Frontal cortex (tissue), 4 donors: ENCODE measurements at places on chromosomes 6 and 20.

GRCh38 chr20:64173116-64173515, 8.9 kb downstream of the MYT1 start:
- no peak for DNase-seq

- no peak for DNase-seq
Measured at GRCh38 chr20:7004801-7005200, 237.3 kb downstream of the BMP2 start.

- DNase-seq, result no peak
Measured at GRCh38 chr20:10861619-10862018, 187.8 kb upstream of the JAG1 start.

DNA sequence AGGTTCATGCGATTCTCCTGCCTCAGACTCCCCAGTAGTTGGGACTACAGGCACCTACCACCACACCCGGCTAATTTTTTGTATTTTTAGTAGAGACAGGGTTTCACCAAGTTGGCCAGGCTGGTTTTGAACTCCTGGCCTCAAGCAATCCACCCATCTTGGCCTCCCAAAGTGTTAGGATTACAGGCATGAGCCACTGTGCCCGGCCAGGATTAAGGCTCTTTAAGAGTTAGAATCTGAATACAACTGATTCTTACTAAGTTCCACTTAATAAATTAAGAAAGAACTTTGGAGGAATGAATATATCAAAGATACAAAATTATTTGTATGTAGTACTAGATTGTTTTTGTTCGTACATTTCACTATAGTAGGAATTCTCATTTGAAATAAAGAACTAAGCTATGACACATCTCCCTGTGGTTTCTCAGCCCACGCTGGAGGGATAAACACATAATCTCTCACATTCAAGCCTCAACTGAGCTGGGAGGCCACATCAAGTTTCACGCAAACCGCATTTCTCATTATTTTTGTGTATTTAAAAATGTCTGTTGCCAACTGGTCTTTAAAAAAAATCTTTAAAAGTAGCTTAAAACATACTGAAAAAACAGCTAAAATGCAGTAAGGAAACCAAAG, 34.2 kb downstream of the DTNBP1 start:
- DNase-seq, result no peak

GRCh38 chr6:32922083-32922482, 18.7 kb downstream of the HLA-DMB start:
- no peak for DNase-seq

- no peak for DNase-seq
Measured at GRCh38 chr6:148999929-149000468, 253.2 kb downstream of the UST start.

DNA sequence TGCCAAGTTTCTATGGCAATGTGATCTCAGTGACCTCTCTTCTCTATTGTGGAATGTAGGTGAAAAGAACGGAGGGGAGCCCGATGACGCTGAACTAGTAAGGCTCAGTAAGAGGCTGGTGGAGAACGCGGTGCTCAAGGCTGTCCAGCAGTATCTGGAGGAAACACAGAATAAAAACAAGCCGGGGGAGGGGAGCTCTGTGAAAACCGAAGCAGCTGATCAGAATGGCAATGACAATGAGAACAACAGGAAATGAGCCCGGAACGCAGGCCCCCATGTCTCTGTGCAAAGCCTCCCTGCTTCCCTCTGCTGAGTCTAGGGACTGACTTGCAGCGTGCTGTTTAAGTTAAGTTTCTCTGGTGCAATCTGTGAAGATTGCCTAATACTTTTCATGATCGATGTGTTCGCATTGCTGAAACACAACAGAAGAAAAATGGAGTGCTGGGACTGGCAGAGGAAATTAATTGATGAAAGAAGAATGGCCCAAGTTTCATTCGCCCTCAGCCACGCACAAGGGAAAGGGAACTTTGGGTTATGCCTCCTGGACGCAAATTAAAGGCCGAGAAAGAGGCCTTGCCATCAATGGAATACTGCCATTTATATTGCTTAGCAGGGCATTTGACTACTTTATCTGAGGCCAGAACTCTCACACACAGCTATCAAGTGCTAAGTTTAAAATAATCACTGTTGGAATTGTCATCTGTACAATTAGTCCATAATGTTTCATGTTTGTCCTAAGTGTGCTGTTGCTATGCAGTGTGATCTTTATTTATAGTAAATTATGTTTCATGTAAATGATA, 146.4 kb downstream of the AKAP7 start:
- no peak for DNase-seq

- no peak for DNase-seq
Measured at GRCh38 chr20:44137266-44137801, 49.7 kb downstream of the JPH2 start.

DNA sequence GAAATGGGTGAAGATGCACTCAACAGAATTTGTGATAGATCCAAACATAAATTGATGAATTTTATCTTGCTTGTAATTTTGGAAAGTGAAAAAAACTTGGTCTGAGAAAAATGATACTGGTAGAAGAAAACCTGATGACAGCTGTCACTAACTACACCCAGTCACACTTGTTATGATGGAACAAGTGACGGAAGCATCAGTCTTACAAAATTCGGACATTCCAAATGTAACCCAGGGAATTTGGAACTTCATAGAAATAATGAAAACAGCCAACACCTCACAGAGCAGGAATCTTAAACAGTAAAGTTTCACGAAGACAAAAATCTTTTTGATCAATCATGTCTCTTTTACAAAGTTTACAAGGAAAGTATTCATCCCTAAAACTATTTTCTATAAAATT, 123.9 kb downstream of the RIN2 start:
- no peak for DNase-seq

DNA sequence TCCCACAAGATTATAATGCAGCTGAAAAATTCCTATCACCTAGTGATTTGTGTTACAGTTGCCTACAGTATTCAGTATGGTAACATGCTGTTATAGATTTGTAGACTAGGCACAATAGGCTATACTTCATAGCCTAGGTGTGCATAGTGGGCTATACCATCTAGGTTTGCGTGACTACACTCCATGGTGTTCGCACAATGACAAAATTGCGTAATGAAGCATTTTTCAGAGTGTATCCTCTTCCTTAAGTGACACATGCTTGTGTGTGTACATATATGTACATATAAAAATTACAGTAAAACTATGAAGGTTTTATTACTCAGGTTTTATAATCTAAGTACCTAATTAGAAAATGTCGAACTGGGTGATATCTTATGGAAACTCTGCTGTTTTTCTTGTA, 133.0 kb downstream of the FARS2 start:
- DNase-seq, result no peak

DNA sequence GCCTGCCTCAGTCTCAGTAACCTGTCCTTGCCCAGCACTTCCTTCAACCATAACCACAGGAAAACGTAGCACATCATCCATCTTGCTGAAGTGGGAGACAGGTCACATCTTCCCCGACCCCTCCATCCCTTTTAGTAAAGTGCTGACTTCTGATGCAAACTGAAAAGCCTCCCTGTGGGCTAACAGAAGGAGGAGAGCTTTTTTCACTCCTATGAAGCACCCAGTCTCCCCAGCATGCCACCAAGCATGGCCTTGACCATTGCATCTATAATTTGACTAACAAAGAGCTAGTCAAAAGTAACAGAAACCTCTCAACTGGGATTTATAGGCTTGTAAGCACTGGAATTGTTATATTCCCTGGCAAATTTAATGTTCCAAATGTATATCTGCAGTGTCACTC, 288.9 kb upstream of the IRAK1BP1 start:
- DNase-seq, result no peak

DNA sequence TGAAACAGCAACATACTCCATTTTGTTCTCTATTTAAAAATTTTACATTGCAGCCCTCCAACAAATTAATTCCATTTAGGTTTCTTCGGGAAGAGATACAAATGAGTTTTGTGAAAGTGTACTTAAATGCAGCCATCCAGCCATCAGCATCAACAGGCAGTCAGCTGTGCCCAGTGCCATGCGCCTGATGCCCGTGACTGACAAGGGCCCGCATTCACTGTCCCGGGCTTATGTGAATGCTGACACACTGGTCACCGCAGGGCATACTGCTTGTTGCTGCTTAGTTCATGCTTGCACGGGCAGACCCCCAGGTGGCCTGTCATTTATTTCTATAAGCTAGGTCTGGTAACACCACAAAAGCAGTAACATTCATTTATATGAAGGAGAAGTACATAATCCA, 224.9 kb upstream of the QKI start:
- no peak for DNase-seq

DNA sequence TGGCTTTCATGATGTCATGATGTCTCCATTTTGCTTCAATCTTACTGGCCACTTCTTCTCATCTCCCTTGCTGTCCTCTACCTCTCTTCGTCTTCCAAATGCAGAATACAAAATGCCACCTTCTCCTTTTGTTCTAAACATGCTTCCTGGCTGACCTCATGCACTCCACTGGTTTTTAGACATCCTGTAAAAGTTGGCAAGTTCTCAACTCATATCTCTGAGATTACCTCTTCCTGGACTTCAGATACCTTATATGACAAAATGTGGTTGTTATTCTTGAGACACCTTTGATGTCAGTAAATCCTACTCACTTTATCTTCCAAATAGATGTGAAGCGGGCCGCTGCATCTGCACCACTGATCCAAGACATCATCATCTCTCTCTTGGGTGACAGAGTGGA, 212.7 kb upstream of the FOXA2 start:
- no peak for DNase-seq

- DNase-seq, result no peak
Measured at GRCh38 chr6:167079853-167080297, 43.0 kb upstream of the CCR6 start.

DNA sequence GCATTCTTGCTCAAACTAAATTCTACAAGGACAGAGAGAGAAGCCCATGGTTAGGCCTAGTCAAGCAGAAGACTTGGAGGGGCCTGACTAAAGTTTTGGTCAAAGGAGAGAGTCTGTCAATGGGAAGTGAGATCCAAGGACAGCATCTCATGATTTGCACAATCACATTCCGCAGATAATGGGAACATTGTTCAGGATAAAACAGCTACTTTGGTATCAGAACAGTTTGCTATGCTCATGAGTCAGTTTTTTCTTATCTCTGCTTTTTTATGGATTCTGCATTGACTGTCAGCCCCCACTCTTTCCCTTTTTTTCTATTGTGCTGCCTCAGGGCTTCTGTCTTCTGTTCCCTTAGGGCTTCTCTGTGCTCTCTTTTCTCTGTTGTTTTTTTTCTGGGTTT, 28.6 kb downstream of the AKAP7 start:
- DNase-seq, result no peak

GRCh38 chr6:43243664-43244321, 512 bp downstream of the TTBK1 start:
- DNase-seq, result peak; percentile 56

GRCh38 chr6:1801401-1801800, 191.7 kb downstream of the FOXC1 start:
- DNase-seq, result no peak

GRCh38 chr6:25301362-25301761, 22.2 kb downstream of the CARMIL1 start:
- DNase-seq, result no peak

GRCh38 chr20:21511850-21512633, 1.8 kb downstream of the NKX2-2 start:
- DNase-seq, result peak; percentile 62

- no peak for DNase-seq
Measured at GRCh38 chr6:163329991-163330390, 84.5 kb upstream of the QKI start.

- no peak for DNase-seq
Measured at GRCh38 chr6:43454290-43454695, 1.1 kb downstream of the DLK2 start.

GRCh38 chr6:134757911-134758361, 192.0 kb downstream of the ALDH8A1 start:
- no peak for DNase-seq

- DNase-seq, result no peak
Measured at GRCh38 chr20:56893226-56893917, 264.3 kb downstream of the TFAP2C start.

DNA sequence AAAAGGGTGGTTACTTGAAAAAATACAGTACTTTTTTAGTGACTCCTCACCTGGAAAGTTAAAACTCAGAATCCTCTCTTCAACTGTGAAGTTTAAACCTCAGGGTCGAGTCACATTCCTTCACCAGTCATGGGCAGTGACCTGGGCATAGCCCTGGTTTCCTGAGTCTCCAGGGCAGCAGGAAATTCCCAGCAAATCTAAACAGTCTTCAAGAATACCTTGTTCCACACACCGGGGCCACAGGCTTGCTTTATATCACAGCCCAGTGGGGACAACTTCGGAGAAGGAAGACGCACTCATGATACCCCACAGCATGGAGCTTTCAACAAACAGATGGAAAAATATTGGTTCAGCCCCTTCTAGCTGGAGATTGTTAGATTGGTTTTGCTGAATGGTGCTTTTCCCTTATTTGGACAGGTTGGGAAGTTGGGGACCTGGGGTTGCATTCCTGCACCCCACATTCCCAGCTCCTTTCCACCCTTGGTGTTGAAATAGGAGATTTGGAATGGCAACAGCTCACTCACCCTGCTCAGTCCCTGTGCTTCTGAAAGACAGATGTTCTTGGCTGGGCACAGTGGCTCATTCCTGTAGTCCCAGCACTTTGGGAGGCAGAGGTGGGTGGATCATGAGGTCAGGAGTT, 113.0 kb upstream of the TMEM170B start:
- no peak for DNase-seq

GRCh38 chr20:1334761-1335160, 5.8 kb upstream of the SDCBP2 start:
- DNase-seq, result no peak

DNA sequence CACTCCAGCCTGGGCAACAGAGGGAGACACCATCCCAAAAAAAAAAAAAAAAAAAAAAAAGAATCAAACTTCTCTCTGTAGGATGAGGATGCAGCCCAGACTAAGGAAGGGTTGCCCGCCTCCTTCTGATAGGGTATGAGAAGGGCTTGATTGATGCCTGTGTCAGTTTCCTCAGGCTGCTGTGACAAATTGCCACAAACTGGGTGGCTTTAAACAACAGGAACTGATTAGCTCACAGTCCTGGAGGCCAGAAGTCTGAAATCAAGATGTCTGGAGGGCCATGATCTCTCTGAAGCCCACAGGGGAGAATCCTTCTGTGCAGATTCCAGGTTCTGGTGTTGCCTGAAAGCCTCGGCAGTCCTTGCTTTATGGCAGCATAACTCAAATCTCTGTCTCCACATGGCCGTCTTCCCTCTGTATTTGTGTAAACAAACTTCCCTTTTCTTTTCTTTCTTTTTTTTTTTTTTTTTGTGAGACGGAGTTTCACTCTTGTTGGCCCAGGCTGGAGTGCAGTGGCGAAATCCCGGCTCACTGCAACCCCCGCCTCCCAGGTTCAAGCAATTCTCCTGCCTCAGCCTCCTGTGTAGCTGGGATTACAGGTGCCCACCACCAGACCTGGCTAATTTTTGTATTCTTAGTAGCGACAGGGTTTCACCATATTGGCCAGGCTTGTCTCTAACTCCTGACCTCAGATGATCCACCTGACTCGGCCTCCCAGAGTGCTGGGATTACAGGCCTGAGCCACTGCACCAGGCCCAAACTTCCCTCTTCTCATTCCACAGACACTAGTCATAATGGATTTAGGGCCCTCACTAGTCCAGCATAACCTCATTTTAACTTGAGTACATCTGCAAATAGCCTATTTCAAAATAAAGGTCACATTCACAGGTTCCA, 11.2 kb upstream of the CDK19 start:
- DNase-seq, result no peak
